ENCODE measurements at places on chromosomes 6 and 20.

- DNase-seq = no peak
Observed at GRCh38 chr20:53890443-53891305, 179.7 kb downstream of the BCAS1 start.

DNA sequence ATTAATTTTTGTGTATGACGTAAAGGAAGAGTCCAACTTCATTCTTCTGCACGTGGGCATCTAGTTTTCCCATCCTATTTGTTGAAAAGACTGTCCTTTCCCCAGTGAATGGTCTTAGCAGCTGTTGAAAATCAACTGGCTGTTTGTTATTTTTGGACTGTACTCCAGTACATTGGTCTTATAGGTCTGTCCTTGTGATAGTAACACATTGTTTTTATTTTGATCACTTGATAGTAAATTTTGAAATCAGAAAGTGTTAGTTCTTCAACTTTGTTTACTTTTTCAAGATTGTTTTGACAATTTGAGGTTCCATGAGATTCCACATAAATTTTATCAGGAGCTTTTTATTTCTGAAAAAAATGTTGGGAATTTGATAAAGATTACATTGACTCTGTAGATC is 280.2 kb upstream of the FOXQ1 start:
- no peak for DNase-seq

GRCh38 chr6:44676246-44676790 is 288.8 kb downstream of the CDC5L start:
- no peak for DNase-seq

DNA sequence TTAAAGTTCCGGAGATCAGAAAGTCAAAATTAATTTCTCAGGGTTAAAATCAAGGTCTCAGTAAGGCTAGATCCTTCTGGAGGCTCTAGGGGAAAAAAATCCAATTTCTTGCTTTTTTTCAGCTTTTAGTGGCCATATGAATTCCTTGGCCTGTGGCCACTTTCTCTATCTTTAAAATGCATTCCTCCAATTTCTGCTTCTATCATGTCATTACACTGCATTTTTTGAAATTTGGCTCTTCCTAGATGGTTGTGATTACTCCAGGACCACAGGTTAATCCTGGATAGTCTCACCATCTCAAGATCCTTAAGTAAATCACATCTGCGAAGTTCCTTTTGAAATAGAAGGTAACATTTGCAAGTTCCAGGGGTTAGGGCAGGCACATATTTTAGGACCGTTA is 1294.9 kb upstream of the CITED2 start:
- no peak for DNase-seq

GRCh38 chr6:75109022-75109421 is 96.8 kb downstream of the COL12A1 start:
- no peak for DNase-seq

DNA sequence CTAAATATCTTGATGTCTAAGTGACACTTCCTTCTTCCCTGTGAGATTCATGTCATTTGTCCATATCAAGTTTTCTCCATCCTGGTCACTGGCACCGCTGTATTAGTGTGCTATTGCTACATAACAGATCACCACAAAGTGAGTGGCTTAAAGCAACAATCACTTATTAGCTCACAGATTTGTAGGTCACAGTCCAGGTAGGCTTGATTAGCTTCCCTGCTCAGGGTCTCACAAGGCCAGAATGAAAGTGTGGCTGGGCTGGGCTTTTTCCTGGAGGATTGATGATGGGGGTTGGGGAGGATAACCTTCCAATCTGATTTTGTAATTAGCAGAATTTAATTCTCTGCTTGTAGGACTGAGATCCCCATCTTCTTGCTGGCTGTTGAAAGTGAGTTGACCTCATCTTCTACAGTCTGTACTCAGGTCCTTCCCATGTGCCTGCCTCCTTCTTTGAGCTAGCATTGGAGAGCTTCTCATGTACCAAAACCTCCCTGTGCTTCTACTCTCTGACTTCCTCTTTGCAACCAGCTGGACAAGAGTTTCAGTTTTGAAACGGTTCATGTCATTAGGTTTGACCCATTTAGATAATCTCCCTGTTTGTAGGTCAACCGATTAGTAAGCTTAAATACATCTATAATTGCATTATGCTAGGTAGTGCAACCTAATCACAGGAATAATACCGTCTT is 152.4 kb upstream of the MAN1A1 start:
- no peak for DNase-seq

DNA sequence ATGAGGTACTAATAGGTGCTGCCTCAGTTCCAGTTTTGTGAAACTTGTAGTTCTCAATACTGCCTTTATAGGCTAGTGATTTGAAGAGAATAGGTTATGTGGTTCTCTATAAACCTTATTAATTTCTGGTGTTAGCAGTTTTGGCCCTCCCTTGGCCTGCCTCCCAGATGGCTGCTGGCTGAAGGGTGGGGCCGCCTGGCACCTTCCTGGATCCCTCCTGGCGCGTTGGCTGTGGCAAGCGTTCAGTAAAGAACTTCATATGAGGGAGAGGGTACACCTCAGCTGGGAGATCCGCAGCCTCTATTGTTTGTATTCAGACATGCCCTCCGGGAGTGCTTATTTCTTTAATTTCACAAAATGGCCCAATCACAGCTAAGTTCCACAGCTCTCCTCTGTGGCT is 51.9 kb downstream of the FAM120B start:
- no peak for DNase-seq

DNA sequence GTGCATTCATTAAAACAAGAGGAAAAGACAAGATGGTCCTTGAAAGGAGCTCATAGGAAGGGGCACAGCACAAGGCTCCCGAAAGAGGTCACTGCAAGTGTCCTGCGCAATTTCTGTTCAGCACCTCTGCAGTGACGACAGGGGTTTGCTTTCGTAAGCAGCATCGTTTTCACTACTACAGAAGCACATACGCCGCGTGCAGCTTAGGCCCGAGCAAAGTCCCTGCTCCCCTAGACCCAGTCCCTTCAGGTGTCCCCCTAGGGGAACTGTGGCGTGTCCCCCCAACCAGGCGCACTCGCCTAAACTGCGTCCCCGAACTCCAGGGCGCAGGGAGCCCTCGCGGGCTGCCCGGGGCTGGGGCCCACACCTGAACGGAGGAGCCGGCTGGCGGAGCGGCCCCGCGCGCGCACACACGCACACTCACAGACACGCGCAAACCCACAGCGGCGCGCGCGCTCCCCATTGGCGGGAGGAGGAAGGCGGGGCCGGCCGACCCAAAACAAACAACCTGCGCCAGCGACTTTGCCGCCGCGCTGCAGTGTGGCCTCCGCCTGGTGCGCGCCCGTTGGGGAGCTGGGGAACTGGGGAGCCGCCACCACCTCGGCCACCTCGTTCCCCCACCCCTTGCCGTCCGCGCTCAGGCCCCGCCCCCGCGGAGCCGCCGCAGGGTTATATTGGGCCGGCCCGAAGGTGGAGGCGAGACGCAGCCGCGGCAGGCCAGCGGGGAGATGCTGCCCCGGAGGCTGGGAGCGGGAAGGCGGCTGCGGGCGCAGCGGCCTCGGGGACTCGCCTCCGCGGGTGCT is at the start of gene FOXQ1:
FOXQ1 (plus strand) TSS at position 699 of the 803 bp plus-strand sequence. CDS start 607 bp downstream, outside the sequence.
- DNase-seq = no peak

DNA sequence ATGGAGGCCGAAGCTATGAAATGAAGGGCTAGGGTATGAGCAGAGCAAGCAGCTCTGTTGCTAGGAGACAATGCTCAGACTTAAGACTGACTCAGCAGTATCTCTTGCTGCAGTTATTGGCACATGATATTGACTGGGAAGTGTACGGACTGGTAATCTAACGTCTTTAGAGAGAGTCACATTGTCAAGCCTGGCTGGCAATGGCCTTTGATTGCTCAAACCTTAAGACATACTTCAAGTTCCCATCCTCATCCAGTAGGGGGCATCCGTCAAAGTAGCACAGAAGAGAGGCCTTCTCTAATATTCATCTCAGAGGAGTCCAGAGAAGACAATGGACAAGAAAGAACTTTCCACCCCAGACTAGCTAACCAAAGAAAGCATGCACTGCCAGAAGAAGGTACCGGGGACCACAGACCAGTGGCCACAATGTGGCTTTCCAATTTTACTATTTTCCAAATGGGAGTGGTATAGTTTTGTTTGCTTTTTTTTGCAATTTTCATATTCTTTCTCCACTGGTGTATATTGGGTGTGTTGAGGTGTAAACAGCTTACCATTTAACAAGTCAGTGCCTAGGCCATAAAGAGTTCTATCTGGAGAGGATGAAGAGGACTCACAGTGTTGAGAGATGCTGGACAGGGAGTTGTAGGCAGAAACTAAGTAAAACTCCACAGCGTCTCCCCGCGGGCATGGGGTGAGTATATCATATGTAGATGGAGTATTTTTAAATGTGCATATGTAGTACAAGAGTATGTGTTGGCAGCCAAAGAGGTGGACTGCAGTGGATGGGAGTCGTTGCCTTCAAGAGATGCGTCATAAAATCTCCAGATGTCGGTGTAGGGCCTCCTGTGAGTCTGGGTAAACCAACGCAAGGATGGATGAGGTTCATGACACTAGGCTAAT is 36.7 kb downstream of the LRFN2 start:
- no peak for DNase-seq

DNA sequence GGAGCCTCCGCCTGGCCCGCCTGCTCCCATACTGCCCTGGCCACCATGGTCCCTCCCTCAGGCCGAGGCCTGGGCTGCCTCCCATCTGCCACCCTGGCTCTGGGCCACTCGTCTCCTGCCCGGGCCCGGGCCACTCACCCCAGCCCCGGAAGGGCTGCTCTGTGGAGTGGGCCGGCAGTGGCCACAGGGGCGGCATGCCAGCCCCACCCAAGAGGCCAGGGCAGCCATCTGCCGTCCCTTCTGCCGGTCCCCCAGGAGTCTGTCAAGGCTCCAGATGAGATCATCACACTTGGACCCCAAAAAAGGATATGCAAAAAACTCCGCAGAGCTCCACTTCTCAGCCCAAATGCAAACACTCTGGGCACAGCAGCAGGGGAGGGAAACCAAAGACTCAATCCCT is 23.8 kb upstream of the TLDC2 start:
- no peak for DNase-seq

GRCh38 chr6:9977411-9977810 is 437.5 kb downstream of the TFAP2A start:
- DNase-seq = no peak

DNA sequence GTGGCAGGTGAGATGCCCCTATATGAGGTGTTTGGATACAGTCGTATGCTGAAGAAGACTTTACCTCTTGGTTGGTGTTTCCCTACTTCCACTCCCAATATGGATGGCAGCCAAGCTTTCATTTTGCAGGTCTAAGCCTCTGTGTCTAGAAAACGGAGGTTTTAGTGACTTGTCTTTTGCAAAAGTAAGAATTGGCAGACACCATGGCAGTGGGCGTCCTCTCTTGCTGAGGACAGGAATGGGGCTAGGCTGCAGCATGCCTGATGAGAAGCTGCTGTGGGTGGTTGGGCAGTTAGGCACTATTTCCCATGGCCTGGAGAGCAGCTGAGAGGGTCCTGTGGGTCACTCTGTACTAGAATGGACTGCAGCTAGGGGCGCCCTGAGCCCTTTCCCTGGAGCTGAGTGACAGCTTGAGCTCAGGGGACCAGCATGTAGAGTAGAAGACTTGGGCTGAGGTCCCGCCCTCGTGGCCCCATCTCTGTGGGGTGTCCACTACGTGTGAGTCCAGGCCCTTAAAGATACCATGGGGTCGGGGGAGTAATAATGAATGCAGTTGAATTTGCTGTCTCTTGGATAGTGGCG is 127.4 kb downstream of the CDH26 start:
- no peak for DNase-seq

GRCh38 chr6:49764571-49765236 is 20.5 kb upstream of the CRISP3 start:
- no peak for DNase-seq

DNA sequence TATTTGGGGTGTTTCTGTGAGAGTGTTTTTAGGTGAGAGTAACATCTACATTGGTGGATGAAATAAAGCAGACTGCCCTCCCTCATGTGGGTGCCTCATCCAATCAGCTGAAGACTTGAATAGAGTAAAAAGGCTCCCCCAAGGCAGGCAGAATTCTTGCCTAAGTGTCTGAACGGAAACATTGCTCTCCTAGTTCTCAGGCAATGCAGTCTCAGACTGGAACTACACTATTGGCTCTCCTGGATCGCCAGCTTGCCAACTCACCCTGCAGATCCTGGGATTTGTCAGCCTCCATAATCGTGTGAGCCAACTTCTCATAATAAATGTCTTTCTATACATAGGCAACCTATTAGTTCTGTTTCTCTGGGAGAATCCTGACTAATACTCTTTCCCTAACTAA is 5.5 kb upstream of the TMEM170B start:
- DNase-seq = no peak

GRCh38 chr6:143555071-143555492 is 43.6 kb upstream of the FUCA2 start:
- no peak for DNase-seq

DNA sequence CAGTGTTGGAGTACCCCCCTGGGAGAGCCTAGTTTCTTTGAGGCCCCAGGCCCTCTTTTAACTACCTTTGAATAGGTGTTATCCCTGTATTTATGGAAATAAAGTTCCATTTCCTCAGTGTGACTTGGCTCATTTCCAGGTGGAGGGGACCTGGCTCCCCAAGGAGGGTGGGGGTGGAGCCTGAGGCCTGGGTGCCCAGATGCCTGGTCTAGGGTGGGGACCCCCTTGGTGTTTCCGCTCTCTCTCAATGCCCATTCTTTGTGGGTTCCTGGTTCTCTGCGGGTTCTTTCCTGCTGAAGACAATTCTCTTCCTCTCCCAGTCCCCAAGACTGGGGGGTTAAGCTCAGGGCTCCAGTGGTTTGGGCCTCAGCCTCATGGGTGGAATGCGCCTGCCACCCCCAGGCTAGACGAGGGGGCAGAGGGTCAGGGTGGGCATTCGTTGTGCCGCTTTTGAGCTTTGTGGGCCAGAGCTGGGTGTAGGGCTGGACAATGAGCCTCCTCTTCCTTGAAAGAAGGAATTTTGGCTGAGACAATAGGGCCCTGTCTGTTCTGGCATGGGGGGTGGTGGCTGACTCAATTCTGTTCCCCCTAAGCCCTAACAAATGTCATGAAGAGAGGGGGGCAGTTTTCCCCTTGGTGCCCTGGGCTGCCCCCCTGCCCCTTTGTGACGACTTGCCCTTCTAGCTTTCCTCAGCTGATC is 686 bp upstream of the EGFL8 start:
- DNase-seq = no peak

- no peak for DNase-seq
Observed at GRCh38 chr6:7328243-7328642, 15.2 kb upstream of the SSR1 start.

DNA sequence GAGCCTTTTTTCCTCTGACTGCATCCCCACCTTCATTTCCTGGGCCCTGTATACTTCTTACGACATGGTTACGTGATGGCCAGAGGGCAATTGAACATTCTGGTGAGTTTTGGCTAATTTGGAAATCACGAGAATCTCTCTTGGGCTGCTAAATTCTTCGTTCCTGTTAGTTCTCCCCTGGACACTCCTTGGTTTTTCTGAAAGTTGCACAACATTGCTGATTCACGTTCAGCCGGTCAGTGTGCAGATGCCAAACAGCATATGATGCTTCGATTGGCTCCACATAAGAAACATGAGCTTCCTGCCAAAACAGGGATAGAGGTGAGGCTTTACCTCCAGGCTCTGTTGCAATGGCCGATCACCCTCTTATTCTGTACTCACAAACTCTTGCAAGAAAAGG is 119.4 kb upstream of the LY86 start:
- no peak for DNase-seq

- DNase-seq = no peak
Observed at GRCh38 chr6:105458551-105458950, 55.7 kb upstream of the PREP start.

GRCh38 chr20:43028470-43028869 is 161.2 kb downstream of the PTPRT start:
- no peak for DNase-seq

Data from activated T-cell treated with anti-CD3 and anti-CD28 coated beads for 1 hour (primary cell).